ENCODE measurements at places on chromosomes 12 and 14.

DNA sequence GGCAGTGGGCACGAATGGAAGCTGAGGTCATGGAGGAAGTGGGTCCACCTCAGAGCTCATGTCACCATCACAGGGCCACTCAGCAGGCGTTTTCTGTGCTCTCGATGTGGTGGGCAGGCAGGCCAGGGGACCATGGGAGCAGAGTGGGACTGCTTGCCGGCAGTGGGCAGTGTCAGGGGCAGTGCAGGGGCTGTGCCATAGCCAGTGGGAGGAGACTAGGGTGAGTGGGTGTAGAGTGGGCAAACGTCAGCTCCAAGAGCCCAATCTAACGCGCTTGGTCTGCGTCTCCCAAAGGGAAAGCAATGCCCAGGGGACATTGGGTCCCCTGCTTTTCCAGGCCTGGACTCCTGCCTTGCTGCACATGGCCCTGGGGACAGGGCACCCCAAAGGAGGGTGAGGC is 58.3 kb downstream of the SLC6A12 start:
- DNase-seq = no peak

DNA sequence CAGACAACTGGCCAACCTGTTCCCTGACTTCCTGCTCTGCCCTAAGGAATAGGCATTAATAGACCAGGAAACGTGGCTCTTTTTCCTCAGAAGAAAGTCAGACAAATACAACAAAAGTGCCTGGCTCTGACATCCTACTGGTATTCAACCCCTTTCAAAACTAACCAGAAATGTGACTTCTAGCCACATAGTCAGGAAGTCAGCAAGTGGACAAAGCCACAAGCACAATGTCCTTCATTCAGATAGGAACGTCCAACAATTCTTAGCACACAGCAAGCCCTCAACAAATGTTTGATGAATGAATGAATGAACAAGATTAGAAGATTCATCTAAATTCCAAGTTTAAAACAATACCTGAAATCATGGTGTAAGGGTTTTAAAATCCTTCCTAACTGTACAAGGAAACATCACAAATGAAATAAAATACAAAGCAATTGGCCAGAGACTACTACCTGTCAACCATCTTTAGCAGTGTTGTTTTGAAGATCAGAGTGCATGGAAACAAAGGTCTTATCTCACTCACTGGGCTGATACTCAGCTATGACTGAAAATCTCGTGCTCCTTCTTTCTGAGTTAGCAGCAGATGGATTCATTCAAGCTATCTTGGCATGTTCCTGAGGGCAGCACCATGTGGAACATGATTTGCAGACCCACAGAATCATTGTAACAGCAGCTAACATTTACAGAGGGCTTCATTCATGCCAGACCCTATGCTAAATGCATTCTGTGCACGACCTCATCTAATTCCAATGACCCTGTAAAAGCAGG is 16.5 kb downstream of the APPL2 start:
- no peak for DNase-seq

DNA sequence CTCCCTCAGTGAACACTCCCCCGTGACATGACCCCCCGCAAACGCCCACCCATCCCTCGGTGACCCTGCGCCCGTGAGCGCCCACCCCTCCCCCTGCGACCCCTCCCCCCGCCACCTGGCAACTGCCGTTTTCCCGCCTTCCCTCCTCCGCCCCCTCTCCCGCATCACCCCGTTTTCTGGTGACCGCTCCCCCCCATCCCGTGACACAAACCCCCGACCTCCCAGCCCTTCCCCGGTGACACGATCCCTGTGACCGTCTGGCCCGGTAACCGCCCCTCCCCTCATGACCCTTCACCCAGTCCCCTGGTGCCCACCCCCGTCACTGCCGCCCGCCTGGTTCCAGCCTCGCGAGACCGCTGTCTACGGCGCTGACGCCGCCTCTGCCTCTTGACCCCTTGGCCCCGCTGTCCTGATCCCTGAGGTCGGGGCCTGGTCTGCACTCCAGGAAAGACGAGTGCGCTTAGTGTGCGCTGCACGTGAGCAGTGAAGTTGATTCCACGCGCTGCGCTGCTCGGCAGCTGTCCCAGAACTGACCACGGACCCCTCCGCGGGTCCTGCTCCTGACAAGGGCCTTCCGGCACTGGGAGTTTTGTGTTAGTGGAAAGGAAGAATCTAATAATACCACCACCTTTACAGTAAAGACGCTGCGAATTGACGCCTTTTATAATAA is 59.4 kb downstream of the DDX51 start:
- DNase-seq = peak; percentile 84

- no peak for DNase-seq
Measured at GRCh38 chr14:32039401-32040030, 37.6 kb upstream of the ARHGAP5 start.

DNA sequence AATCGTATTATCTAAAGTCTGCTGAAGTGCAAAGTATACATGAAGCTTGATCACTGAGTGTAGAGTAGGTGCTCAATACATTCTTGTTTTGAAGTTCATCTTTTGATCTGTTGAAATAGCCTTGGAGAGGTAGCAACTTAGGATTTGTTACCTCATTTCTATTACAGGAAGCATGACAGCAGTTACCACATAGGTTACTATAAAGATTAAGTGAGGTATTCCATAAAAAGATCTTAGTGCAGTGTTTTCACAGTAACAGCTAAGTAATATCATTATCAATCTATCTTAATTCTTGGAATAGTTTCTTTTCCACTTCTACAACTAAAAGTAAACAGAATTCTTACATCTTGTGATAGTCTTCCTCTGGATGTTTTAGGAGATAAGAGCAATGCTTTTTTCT is 50.9 kb downstream of the BTBD7 start:
- DNase-seq = no peak

- no peak for DNase-seq
Measured at GRCh38 chr14:49923881-49924280, 31.0 kb downstream of the ARF6 start.

GRCh38 chr14:55386037-55386808 is 25.4 kb downstream of the ATG14 start:
- DNase-seq = no peak

- DNase-seq = peak; percentile 5
Measured at GRCh38 chr14:63275611-63276010, 43.1 kb downstream of the GPHB5 start.
